ENCODE measurements at places on chromosomes 5 and 9. TPM values are rescaled to one million over a fixed set of nuclear protein-coding genes. Genes with fewer than 3 reads are reported as not detected.

DNA sequence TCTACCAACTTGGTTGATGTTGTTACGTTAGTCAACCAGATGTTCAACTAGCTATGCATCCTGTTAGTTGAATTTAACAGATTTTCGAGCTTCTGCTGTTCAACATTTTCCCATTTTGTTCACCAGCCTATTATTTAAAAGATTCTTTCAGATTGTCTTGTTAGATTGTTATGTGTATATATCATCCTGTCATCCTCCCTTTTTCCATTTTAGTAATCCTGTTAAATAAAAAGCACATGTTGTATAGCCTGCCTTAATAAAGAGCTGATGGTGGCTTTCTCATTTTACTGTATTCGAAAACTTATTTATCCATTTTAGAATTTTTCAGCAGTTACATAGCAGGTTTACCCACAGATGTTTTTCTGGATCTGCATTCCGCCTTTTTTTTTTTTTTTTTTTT, 4.3 kb downstream of the TMEFF1 start:
- peaks cover 21% of the 10 kb centered on the region for H3K27me3 ChIP-seq
- no peak overlapping the region for H3K4me3 ChIP-seq
- H3K4me1 ChIP-seq = peaks cover 12% of the 10 kb centered on the region

DNA sequence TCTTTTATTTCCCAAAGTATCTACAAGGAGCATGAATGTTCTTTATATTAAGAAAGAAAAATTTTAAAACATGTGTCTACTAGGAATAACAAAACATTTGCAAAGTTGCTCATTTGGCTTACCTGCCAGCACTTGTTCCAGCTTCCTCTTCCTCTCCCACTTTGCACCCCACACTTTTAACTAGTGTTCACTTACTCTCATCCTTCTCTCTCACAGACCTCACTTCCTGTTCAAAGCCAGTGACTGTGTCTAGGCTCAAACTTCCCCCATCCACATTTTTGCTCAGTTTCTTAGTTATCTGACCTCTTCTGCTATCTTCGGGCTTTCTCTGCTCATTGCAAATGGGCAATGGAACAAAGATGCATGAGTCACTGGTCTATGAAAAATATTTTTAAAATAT, 512.2 kb upstream of the ZNF462 start:
- no peaks in the 10 kb centered on the region for H3K36me3 ChIP-seq
- H3K4me3 ChIP-seq = no peak overlapping the region
- no peak overlapping the region for H3K27ac ChIP-seq
- no peaks in the 10 kb centered on the region for H3K27me3 ChIP-seq
- H3K4me1 ChIP-seq = no peaks in the 10 kb centered on the region
- DNase-seq = no peak

DNA sequence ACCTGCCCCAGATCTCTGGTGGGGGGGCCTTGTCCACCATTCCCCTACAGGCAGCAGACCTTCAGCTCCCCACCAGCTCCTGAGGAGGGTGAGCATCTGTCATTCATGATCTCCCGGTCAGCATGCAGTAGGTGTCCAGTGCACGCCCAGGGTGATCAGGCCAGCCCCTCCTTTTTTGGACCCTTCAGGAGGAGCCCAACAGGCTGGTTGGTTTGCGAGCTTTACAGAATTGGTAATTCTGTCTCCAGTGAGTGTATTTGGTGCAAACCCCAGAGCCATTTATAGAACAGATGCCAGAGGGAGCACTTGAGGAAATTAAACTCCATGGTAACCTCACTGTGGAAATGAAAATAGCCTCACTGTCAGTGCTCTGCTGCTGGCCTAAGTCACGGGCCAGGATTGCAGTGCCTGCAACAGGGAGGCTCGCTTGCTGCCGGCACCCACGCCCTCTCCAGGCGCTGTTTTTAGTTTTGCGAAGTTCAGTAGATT, 23.4 kb downstream of the WNK2 start:
- no peak overlapping the region for H3K4me3 ChIP-seq
- H3K36me3 ChIP-seq = no peaks in the 10 kb centered on the region
- H3K27ac ChIP-seq = no peak overlapping the region
- no peak for DNase-seq
- peaks cover 1% of the 10 kb centered on the region for H3K27me3 ChIP-seq

GRCh38 chr9:127489471-127490115, 38.3 kb downstream of the LRSAM1 start:
- no peaks in the 10 kb centered on the region for H3K27me3 ChIP-seq
- H3K27ac ChIP-seq = no peak overlapping the region
- H3K36me3 ChIP-seq = peaks cover 2% of the 10 kb centered on the region
- no peak for DNase-seq
- no peaks in the 10 kb centered on the region for H3K4me1 ChIP-seq

DNA sequence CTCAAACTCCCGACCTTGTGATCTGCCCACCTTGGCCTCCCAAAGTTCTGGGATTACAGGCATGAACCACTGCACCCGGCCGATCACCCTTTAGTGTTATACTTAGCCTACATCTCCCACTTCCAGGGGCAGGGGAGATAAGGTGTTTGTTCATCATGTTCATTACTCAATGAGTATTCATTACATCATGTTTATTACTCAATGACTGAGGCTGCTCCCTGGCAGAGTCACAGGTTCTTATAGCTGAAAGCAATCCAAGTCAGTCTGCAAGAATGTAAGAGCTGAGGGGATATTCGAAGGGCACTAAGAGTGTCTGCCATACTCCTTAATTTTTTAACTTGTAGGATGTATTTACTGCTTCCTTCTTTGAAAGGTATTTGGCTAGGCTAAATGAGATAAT, 214.2 kb downstream of the SPATA31D1 start:
- no peaks in the 10 kb centered on the region for H3K27me3 ChIP-seq
- no peak overlapping the region for H3K4me3 ChIP-seq
- DNase-seq = no peak
- no peaks in the 10 kb centered on the region for H3K4me1 ChIP-seq

DNA sequence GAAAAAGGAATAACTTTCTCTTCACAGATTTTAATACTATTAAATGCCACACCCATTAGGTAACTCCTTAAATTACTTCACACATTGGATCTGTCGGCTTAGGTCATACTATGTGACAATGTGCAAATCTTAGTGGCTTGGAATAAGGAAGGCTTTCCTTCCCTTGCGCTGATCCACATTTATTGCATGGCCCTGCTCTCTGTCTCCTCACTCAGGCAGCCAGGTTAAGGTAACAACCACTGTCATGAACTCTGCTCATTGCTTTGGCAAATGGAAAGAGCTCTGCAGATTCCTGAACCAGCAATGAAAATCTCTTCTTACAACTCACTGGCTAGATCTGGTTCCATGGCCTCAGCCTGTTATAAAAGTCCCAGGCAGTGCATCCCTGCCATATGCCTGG, 121.9 kb upstream of the NFIB start:
- no peak overlapping the region for H3K27ac ChIP-seq
- no peaks in the 10 kb centered on the region for H3K36me3 ChIP-seq
- H3K4me1 ChIP-seq = no peaks in the 10 kb centered on the region
- no peak overlapping the region for H3K4me3 ChIP-seq
- H3K27me3 ChIP-seq = peaks cover 18% of the 10 kb centered on the region
- no peak for DNase-seq

GRCh38 chr9:82720515-82720914, 342.4 kb downstream of the RASEF start:
- H3K4me1 ChIP-seq = no peaks in the 10 kb centered on the region
- no peak overlapping the region for H3K27ac ChIP-seq
- no peak overlapping the region for H3K4me3 ChIP-seq

ORM2 gene
- not detected for total RNA-seq
